ENCODE measurements at places on chromosomes 11 and 22.

GRCh38 chr11:19766206-19766605, 53.6 kb downstream of the NAV2 start:
- DNase-seq = no peak

DNA sequence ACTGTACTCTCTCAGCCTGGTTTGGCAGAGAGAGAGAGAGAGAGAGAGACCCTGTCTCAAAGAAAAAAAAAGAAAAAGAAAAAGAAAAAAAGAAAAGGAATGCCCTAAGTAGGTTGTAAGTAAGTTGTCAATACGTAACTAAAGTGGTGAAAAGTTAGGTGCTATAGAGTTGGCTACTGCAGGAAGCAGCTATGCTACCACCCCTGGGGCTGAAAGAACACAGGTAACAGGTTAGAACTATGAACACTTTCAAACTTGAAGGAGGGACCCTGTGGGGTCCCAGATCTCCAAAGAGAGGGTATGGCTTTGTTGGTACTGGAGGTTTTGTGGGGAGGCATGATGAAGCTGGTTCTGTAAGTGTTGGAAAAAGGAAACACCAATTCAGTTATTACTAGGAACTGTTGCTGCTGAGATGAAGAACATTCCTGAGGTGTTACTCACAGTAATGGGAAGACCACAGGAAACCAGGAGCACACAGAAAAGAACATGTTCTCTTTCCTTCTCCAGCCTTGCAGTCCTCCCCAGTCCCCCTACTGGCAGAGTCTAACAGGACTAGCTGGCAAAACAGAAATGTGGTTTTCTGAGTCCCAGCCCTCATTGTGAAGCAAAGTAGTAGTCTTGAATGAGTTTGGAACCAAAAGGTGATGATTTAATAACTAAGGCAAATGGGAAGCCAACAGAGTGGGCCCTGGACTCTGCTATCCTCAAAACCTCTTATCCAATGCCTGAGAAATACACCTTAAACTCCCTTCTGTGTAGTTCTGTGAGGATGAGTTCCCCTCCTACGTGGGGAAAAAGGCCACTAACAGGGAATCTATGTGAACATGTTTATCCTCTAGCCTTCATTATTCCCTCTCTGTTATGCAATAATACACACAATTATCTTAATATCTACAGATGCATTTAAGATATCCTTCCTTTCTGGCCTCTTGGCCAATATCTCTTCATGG, 427.0 kb upstream of the DDI1 start:
- DNase-seq = peak; percentile 89

DNA sequence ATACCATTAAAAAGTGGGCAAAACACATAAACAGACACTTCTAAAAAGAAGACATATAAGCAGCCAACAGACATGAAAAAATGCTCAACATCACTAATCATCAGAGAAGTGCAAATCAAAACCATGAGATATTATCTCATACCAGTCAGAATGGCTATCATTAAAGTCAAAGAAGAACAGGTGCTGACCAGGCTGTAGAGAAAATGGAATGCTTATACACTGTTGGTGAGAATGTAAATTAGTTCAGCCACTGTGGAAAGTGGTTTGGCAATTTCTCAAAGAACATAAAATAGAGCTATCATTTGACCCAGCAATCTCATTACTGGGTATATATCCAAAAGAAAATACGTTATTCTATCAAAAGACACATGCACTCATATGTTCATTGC, 13.5 kb downstream of the OR2AT4 start:
- no peak for DNase-seq

GRCh38 chr11:35272391-35272902, 133.5 kb downstream of the CD44 start:
- DNase-seq = no peak

GRCh38 chr11:46963844-46964243, 27.3 kb downstream of the CSTPP1 start:
- no peak for DNase-seq
